T-cell (primary cell): ENCODE measurements at places on chromosomes 13 and 19.

- DNase-seq = no peak
These were observed 38.8 kb downstream of the VSTM2B start for GRCh38 chr19:29564574-29565005.

GRCh38 chr19:900302-901111, 7.2 kb downstream of the RNU6-9 start:
- DNase-seq = no peak

GRCh38 chr13:98377635-98378378, 199.1 kb downstream of the STK24 start:
- DNase-seq = no peak

DNA sequence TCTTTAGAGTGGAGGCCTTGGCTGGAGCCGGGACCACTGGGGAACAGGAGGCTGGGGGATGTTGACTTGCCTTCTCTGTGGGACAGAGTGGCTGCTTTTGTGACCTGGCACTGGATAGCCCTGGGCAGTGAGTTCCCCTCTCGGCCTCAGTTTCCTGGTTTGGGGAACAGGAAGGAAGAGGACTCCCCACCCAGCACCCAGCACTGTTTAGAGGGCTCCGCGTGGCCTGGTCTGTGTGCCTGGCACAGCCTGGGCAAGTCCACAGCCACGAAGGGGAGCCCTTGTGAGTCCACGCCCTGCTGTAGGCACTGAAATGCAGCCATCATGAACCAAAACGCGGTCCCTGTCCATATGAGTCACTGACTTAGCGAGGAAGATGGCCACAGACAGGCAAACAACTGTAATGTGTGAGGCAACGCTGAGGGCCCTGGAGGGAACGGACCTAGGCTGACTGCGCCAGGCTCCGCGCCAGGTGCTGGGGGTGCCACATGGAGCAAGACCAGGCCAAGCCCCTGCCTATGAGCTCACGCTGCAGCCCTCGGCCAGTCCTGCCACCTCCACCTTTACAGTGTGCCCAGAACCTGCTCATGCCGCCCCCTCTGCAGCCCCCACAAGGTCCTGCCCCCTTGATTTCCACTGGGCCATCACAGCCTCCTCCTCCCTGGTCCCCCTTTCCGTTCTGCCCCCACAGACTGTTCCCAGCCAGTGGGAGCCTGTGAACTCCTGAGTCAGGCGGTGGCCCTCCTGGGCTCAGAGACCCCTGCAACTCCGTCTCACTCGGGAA, 35.5 kb downstream of the PAK4 start:
- DNase-seq = no peak

DNA sequence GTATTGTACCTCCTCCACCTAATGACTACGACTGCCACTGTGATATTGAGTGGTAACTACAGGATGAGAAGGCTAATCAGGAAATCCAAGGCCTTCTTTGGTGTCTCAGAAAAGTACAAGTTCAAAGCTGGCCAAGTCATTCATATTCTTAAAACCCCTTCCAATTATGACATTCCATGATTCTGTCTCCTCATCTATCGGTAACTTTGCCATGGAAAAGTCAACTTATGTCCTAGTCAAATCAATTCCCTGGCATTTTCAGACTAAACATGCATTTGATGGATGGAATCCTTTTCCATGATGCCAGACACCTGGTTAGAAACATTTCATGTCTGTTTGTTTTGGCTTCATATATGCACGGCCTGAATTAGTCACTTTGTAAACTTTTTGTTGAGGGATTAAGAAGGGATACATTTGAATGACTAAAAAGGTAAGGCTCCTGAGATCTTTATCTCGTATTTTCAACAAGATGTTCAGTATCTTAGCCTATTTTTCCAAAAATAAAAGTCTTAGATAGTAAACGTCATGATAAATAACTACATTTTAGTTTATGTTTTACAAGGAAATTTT, 186.5 kb downstream of the NHLRC3 start:
- no peak for DNase-seq

- DNase-seq = no peak
These were observed 14.3 kb downstream of the ZNF296 start for GRCh38 chr19:45061965-45062364.
